Kidney epithelial cell (primary cell): ENCODE measurements at places on chromosomes 12 and 14. TPM values are rescaled to one million over a fixed set of nuclear protein-coding genes. Genes with fewer than 3 reads are reported as not detected.

GRCh38 chr12:29611906-29612305 is 114.4 kb upstream of the OVCH1 start:
- DNase-seq: no peak

GRCh38 chr12:100798286-100799160 is 3.9 kb downstream of the ANO4 start:
- no peak for DNase-seq

GRCh38 chr12:4451694-4452093 is 6.1 kb upstream of the FGF6 start:
- no peak for DNase-seq

DNA sequence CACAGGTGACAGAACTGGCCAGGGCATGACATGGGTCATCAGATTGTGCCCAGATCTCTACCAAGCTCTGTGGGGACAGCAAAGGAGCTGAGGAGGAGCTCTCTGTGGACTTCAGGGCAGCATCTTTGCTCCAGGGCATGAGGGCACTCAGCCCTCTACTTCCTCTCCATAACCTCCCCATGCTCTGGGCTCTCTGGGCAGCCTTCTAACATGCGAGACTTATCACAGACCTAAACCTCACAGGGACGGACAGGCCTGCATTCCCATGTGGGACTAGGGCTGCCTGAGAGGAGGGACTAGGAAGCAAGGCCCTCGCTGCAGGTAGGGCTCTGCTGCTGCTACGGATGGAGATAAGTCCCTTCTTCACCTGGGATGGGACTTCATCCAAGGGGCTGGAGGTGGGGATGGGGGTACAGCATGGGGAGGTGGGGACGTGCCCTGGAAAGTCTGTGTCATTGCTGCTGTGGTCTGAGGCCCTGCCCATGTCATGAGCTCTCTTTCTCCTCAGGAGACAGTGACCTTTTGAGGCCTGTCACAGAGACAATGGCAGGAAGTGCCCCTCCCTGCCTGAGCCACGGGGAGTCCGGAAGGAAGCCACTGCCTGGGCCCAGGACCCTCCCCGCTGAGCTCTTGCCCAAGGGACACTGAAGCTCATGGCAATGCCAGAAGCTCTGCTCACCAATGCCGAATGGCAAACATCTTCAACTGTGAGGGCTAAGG is 44.1 kb downstream of the PITPNM2 start:
- DNase-seq: no peak

DNA sequence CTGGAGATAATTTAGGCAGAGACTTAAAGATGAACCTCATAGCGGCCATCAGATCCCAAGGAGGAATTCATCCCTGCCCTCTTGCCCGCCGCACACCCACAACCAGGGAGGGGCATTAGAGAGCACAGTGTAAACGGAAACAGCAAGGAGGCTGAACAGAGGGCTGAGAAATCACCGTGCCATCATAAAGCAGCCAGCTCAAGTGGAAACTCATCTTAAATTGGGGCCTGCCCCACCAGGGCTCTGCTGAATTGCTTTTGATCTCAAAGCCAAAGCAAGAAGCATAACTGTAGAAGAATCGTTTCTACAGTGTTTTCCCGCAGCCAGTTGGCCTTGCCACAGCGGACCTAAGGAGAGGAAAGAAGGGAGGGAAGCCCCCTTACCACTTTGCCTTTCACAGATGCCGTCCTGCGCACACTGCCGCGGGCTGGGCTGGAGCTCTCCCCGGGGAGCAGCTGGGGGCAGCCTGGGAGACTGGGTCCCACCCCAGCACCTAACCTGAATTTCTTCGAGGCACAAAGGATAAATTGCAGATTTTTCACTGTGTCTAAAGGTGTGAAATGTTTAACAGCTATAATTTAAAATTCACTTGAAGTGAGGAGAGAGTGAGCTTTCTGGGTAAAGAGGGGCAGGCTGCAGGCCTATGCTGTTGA is 51.8 kb upstream of the MMP17 start:
- DNase-seq: no peak

GRCh38 chr12:87596636-87597035 is 432.6 kb downstream of the C12orf50 start:
- DNase-seq: no peak

IL26 gene
- total RNA-seq: not detected in 2 replicates

DNA sequence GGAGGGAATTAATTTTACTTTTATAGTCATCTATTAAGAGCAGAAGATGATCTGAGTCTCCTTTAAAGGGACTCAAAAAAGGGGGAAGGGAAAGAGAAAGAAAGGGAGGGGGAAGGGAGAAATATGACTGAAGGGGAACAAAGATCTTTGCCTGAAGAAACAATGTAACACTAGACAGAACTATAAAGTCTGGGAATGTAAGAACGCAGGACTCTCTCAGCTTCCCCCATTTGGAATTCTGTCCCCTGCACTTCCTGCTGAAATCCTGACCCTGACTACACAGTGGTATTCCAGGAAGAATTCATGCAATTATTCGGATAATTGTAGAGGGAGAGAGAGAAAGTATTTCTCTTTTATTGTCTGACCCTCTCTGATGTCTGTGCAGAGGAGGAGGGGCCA is 8.6 kb upstream of the HOXC11 start:
- DNase-seq: no peak

- DNase-seq: peak; percentile 67
These were observed 89.3 kb upstream of the FGD4 start for GRCh38 chr12:32309811-32310736.

GRCh38 chr14:71319666-71320065 is 412.4 kb downstream of the PCNX1 start:
- DNase-seq: no peak

IL31 gene
- not detected in 2 replicates for total RNA-seq

GRCh38 chr12:109088818-109089217 is 4.5 kb downstream of the ALKBH2 start:
- DNase-seq: no peak

MDGA2 gene
- total RNA-seq: 0.62 and 0.75 TPM in 2 replicates

DNA sequence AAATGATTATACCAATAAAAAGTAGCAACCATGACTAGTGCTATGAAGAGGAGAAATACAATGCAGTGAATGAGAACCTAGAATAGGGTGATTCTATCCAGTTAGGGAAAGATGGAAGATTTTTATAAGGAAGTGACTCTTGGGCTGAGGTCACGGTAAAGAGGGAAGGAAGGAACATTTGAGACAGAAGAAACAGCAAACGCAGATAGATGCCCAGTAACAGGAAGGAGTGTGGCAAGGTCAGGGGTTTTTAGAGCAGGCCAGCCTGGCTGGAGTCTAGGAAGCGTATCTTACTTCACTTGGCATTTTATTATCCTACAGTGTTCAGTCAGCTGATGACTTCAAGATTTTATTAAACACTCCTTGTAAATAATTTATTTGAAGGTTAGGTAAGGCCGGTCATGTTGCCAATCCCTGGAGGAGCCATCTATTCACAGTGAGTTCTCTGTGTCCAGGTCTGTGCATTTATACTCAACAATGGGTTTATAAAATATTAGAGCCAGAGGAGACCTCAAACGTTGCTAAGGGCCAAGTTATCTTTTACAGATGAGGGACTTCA is 170.6 kb downstream of the PRKCH start:
- DNase-seq: no peak

- DNase-seq: no peak
These were observed 11.6 kb downstream of the DLK1 start for GRCh38 chr14:100738269-100738691.

- DNase-seq: peak; percentile 29
These were observed 17.4 kb upstream of the LEMD3 start for GRCh38 chr12:65152012-65152411.

- DNase-seq: no peak
These were observed 13.1 kb upstream of the CCDC85C start for GRCh38 chr14:99616832-99617800.

GRCh38 chr14:67158566-67158965 is 30.7 kb upstream of the GARIN2 start:
- no peak for DNase-seq

DNA sequence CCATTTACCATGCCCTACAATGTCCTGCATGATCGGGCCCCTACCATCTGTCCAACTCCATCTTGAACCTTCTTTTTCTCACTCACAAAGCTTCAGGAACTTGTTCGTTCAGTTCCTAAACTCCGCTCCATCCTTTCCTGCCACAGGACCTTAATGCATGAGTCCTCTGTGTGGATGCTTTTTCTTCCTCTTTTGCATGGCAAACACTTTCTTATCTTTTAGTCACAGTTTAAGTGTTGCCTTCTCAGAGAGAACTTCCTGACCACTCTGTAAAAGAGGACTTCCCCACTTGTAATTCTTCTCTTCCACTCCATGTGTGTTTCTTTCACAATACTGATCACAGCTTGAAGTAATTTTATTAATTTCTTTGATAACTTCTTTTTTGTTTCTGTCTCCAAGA is 54.4 kb upstream of the ETV6 start:
- DNase-seq: no peak

DNA sequence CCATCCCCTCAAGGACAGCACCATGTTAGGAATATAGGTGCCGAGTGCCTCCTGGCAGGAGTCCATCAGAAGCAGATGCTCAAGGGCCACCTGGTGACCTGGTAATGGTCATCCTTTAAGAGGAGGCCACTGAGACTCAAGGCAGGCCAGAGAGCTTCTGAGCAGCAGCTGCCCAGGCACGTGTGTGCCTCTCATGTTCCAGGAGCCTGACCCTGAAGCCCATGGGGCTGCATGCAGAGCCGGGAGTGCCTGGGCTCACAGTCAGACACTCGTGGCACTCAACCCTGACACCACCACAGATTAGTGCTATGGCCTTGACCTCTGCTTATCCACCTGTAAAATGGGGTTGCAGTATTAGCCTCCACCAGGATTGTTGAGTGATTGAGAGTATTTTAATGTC is 45.6 kb downstream of the C14orf132 start:
- DNase-seq: no peak

DNA sequence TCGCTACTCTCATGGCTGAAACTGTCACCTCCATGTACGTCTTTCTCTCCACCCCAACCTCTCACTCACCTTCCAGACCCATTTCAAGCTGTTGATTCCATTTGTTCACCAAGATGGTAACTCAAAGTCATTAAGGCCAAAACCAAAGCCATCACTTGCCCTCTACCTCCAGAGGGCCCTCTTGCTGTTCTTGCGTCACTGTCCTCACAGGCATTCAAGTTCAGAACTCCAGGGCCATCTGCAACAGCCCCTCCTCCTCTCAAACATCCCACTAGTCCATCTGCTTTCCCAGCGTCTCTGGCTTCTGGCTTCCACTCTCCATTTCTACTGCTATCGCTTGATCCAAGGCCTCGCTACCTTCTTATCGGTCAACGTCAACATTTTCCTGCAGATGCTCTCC is 74.5 kb downstream of the VWF start:
- no peak for DNase-seq

DNA sequence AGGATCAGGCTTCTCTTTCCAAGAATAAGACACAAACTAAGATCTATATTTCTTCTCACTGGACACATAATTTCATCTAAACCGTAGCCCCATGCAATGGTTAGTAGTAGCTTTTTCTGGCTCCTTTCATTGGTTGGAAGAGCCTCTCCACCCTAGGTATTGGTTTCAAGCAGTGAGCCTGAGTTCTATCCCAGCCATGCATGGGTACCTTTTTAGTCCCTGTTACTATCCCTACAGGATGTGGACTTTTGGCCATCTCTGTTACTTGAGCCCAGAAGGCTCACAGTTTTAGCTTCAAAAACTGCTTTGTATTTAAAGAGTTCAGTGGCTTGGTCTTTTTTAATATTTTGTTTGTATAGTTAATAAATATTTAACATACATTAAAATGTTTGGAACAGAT is 16.1 kb downstream of the PPM1A start:
- DNase-seq: no peak

DNA sequence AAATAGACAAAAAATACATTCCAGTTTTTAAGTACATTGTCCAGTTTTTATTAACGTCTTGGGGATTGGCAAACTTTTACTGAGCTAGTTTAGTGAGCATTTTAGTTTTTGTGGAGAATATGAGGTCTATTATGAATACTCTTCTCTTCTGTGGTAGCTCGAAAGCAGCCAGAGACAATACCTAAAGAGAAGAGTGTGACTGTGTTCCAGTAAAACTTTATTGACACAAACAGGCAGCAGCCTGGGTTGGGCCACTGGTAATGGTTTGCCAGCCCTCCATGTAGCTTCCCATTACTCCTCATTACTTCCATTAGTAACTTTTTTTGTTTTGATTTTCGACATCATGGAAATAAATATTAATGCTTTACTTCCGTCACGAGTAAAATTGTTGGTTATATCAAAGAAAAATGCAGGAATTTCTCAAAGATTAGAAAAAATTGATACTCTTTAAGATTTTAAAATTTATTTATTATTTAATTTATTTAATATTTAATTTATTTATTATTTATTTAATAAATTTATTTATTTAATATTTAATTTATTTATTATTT is 19.6 kb downstream of the RMST start:
- DNase-seq: no peak

- peak; percentile 29 for DNase-seq
These were observed 556.7 kb upstream of the FBXO33 start for GRCh38 chr14:39988939-39989338.

GRCh38 chr12:26971963-26972362 is 33.7 kb downstream of the FGFR1OP2 start:
- DNase-seq: no peak

- no peak for DNase-seq
These were observed 68.8 kb downstream of the LLPH start for GRCh38 chr12:66061557-66062289.

- DNase-seq: no peak
These were observed 241.3 kb upstream of the TMEM132C start for GRCh38 chr12:128025589-128026245.

GRCh38 chr14:23573384-23574015 is 5.1 kb downstream of the JPH4 start:
- no peak for DNase-seq

- DNase-seq: no peak
These were observed 1385.8 kb upstream of the FLRT2 start for GRCh38 chr14:84144166-84144565.

DNA sequence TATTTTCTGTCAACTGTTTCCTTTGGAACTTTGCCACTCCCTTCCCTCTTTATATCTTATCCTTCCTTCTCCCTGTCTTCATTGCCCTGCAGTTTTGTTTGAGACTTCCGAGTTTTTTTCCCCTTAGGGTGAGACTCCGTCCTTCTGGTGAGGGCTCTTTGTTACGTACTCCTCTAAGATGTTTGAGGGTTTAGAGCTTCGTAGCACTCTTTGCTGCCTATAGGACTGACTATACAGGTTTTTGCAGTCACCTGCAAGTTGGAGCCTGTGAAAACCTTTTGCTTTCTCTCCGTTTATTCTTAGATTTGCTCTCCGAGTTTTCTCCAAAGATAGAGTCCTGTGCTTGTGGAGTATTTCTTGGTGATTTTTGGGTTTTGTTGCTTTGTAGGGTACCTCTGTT is 41.7 kb upstream of the MYRFL start:
- DNase-seq: no peak
